ENCODE measurements at places on chromosomes 3 and 15.

- no peak for DNase-seq
These were observed 130.4 kb downstream of the FRMD5 start for GRCh38 chr15:44064706-44065105.

- no peak for DNase-seq
These were observed 38.6 kb downstream of the TRIM71 start for GRCh38 chr3:32856355-32856889.

DNA sequence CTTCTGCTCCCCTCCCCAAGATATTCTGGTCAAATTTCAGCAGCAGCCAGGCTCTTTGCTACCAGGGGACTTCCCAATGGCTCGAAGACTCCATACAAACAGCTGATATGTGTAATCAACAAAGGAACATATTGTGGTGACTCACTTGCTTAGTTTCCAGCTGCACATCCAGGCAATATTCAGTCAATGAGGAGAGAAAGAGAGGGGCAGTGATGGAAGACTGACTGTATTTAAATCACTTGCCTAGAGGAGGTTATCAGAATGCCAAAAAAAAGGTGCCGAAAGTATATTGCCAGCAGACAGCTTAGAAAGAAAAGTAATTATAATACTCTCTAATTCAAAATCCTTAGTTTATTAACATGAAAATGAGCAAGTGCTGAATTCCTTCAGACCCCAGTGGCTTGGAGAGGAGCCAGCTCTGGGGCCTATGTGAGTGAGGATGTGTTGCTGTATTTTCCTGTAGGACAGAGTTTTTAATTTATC is 236.5 kb downstream of the LRTM1 start:
- DNase-seq, result no peak

DNA sequence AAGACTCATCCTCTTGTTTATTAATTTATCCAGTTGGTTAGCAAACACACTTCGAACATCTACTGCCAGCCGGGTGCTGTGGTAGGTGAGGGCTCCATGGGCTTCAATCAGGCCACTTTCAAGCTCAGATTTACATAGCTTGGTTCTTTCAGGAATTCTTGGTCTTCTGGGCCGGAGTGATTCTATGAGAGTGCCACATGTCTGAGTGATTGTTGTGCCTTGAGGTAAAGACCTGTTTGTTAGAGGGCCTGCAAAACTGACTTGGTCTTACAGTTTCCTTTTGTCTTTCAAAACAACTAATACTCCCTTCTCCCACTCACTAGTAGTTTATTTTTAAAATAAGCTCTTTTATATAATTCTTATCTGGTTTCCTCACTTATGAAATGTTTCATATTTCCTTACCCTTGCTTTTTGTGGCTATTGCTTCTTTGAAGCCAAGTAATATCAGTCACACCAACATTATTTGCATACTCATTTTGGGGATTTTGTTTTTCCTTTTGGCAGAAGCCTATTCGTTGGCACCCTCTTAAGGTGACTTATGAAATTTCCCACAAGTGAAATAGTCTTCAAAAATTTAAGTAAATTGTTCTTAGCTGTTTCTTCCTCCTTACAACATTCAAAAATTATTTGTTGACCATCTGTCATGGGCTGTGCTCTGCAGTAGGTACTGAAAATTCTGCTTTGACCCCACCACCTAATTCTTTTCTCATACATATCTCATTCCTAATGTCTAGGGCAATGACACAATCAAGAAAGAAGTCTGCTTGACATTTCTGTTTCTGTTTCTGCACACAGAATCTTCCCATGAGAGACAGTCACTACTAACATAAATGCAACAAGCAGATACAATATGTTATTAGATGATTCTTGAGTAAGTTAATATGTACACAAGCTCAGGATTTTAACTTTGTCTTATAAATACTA is 120.2 kb downstream of the LRRC28 start:
- DNase-seq, result no peak

GRCh38 chr3:89300981-89301380 is 193.6 kb downstream of the EPHA3 start:
- no peak for DNase-seq

GRCh38 chr3:124997303-124998246 is 58.2 kb downstream of the HEG1 start:
- DNase-seq, result no peak

DNA sequence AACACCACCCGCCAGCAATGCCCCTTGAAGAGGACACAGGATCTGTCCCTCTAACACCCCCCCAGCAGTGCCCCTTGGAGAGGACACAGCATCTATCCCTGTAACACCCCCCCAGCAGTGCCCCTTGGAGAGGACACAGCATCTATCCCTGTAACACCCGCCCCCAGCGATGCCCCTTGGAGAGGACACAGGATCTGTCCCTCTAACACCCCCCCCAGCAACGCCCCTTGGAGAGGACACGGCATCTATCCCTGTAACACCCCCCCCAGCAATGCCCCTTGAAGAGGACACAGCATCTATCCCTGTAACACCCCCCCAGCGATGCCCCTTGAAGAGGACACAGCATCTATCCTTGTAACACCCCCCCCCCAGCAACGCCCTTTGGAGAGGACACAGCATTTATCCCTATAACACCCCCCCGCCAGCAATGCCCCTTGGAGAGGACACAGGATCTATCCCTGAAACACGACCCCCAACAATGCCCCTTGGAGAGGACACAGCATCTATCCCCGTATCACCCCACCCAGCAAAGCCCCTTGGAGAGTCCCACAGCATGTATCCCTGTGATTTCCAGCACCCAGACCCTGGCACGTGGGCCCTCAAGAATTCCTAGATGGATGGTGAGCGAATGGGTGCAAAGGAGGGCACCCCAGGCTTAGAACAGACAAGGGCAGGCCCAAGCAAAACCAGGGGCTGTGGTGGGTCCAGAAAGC is 26.9 kb downstream of the TNK2 start:
- no peak for DNase-seq

DNA sequence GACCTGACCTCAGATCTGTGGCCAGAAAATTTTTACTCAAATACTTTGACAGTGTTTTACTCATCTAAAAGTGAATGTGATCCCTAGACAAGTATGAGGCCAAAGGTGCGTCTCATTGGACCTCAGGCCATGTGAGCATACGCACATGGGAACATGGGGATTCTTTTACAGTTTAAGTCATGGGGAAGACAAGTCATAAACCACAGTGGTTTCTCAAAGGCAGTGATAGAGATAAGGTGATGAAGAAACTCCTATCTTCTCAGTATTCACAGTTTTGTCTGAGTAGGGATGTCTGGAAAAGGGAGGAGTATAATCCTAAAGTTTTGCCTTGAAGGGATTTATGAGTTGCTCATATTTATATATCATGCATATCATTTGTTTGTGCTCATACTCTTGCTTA is 173.8 kb downstream of the FNDC3B start:
- DNase-seq, result no peak

DNA sequence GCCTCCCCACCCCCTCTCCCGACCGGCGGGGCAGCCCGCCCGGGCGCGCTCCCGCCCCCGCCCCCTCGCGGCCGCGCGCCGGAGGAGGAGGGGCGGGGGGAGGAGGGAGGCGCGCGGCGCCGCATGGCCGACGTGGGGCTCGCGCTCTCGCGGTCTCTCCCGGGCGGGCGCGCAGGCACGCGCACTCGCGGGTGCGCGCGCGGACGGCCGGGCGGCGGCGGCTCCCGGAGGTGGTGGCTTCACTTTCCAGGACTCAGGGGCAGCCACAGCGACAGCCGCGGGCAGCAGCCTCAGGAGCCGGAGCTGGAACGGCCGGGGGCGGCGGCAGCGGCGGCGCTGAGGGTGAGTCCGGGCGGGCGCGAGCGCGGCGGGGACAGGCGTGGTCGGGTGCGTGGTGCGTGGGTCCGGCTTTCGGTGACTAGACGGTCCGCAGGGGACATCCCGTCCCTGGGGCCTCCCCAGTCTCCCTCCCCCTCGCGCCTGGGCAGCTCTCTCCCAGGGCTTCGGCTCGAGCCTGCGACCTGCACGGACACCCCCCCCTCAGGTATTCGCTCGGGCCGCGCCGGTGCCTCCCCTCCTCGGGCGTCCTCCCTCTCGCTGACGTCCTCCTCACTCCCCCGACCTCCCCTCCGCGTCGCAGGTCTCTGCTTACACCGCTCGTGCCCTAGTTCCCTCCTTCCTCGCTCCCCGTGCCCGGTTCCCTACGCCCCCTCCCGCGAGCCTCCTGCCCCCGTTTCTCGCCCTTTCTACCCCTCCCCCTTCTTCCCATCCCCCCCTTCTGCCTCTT is at the start of gene UBE2E2:
Gene UBE2E2 (plus strand): TSS at position 407 of the 787 bp plus-strand sequence.
- DNase-seq, result no peak

DNA sequence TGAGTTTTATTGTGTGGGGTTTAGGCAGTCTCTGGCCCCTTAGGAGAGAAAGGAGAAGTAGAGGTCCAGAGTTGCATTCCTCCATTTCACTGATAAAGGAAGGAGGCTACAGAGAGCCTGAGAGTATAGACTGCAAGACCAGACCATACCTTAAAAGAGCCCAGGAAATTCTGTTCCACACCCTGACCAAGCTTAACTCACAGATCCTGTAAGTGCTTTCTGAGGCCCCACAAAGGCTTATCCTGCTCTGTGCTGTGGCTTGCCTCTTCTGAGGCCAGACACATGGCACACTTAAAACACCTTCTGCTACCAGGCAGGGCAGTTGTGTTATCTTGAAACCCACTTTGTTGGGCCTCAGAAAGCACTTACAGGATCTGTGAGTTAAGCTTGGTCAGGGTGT is 39.2 kb upstream of the LEKR1 start:
- no peak for DNase-seq

DNA sequence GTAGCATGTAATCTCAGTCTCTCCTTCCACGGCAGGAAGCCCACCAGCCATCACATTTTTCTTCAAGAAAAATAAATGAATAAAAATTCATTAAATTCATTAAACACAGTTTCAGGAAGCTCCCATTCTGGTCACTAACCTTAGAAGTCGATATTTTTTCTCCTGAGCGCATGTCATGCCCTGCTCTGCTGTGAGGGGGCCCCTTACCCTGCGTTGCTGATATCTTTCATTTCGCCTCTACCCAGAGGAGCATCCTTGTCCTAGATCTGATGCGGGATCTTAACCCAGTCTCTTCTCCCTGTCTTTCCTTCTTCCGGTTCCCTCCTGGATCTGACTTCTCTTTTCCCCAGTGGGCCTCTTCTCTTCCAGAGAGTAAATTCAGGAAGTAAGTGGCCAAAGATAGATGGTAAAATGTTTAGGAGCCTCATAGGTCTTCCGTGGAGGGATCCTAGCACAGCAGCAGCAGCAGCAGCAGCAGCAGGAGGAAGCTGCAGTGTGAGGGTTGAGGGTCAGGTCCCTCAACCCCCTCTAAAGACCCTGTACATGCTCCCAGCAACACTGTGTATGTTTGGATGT is 1.4 kb upstream of the ILDR1 start:
- DNase-seq, result no peak

DNA sequence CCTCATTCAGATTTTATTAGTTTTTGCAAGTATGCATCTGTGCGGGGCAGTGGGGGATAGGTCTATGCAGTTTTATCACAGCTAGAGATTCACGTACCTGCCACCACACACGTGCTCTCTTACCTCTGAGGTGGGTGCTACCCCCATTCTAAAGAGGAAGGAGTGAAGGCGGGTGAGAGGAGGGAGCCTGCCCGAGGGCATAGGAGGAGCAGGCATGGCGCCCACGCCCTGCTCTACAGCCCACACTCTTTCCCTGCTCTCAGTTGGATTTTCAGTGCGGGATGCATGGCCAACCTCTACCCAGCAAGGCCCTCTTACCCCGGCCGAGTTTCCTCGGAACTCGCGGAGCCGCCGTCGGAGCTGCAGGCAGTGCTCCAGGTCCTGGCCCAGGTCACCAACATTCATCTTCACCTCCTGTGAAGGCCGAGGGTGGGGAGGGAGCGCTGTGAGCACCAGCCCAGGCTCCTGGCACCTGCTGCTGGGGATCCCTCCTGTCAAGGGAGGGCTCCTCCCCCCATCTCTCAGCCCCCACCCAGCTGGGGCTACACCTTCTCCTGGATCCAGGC is 26.9 kb downstream of the PLA2G4B start:
- DNase-seq, result no peak

GRCh38 chr15:59349680-59350420 is 22.8 kb downstream of the MYO1E start:
- DNase-seq, result no peak

DNA sequence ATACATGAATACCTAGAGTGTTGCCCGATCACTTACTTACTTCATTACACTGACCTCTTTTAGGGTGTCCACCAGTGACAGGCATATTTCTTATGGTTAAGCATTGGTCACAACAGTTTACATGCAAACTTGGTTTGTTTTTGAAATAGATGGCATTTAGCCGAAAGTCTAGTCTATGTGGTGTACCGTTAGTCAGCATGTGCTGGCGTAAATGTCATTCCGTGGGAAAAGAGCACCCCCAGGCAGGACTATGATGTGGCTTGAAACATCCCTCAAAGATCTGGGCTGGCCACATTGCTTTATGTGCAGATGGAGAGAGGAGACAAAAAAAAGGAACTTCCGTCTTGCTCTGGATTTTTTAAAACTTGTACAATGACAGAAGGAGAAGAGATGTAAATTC is 357.0 kb upstream of the ICE2 start:
- no peak for DNase-seq

DNA sequence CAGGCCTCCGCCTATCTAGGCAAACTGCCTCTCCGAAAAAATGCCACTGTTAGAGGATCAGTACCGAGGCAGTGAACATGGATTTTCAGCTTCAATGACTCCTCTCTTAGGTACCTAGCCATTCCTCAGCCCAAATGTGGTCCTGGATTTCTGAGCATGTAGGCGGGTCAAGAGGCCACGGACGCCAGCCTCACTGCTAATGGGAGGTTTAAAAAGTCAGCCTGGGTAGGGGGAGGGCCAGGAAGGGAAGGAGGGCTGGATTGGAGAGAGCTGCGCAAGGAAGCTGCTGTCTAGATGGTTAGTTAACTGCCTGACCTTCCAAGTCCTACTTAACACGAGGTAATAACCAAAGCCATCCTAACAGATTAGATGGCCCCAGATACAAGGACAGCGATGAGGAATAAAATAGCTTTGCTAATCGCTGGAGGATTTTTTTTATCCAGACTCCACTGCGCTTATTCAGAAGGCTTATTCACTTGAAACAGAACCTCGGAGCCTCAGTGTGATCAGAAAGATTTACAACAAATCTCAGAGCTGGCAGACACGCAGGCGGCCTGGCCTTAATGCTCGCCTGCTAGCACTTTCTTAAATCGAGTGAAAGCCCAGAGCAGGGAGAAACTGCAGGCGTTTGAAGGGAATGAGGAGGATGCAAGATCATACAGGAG is 34.3 kb downstream of the TLE3 start:
- no peak for DNase-seq

- DNase-seq, result no peak
These were observed 227.4 kb upstream of the STT3B start for GRCh38 chr3:31305340-31305739.

DNA sequence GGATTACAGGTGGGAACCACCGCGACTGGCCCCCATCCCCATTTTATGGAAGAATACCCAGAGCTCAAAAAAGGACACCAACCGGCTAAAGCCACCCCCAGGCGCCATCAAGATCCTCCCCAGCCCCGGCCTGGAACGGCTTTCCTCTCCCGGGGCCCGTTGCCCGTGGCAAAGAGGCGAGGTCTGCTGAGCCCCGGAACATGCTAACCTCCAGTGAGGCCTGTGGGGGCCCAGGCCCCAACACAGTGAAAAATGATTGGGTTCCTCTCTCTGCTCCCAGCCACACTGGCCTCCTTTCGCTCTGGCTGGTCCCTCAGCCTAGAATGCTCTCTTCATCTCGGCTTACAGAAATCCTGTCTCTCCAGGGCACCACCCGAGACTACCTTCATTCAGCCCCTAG is 46.5 kb upstream of the SMAD6 start:
- DNase-seq, result no peak

Data from activated CD8-positive, alpha-beta memory T cell treated with anti-CD3 and anti-CD28 coated beads for 24 hours (primary cell).